ENCODE measurements at places on chromosomes 3 and 15.

GRCh38 chr3:46324036-46324435 is 29.9 kb upstream of the CCR2 start:
- no peak for DNase-seq

DNA sequence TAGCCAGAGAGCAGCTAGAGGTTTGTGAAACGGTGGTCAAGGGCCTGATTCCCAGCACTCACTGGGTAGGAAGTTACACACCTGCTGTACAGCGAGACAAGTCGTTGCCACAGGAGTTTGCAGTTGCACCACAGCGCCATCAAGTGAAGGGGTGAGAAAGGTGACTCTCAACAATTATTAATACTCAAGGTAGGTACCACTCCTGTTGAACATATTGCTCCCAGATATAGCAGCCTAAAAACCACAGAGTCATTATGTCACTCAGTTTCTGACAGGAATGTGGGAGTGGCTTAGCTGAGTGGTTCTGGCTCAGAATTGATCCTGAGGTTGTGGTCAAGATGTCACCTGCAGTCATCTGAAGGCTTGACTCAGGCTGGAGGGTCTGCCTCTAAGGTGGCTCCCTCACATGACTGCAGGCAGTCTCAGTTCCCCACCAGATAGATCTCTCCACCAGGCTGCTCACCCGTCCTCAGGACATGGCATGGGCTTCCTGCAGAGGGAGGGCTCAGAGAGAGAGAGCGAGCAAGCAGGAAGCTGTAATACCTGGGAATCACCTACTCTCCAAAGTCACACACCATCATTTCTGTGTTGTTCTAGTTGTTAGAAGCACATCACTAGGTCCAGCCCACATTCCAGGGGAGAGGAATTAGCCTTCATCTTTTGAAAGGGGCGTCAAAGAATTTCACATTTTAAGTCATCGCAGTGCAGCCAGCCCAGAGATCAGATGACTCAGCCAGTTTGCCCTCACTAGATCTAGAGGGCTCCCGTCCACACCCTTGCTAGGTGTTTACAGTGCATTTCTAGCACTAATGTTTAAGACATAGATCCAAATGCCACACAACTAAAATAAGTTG is 17.0 kb upstream of the ANO10 start:
- no peak for DNase-seq

GRCh38 chr3:127457546-127458145 is 132.9 kb downstream of the TPRA1 start:
- DNase-seq = no peak

GRCh38 chr3:58471025-58471887 is 20.6 kb upstream of the KCTD6 start:
- DNase-seq = no peak

DNA sequence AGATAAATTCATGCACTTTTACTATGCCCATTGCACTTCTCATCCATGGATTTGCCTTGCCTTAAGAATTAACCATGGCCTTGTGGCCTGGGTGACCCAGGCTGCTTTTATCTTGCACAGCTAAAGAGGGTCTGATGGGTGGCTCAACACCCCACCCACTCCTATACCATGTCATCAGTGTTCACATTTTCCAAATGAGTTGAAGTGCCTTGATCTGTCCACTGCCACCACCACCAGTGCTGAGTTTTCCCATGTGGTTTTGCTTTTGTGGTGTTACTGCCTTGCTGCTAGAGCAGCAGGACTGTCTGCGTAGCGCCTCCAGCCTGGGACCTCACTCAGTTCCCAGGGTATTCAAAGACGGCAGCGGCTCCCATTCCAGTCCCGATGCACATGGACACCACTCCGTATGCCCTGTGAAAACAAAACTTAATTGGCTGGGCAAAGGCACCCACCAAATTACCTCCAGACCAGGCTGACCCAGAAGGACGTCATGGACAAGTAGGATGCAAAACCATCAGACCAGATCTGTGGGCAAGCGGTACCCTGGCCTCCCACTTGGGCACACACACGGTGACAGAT is 14.1 kb downstream of the ACAA1 start:
- DNase-seq = no peak

DNA sequence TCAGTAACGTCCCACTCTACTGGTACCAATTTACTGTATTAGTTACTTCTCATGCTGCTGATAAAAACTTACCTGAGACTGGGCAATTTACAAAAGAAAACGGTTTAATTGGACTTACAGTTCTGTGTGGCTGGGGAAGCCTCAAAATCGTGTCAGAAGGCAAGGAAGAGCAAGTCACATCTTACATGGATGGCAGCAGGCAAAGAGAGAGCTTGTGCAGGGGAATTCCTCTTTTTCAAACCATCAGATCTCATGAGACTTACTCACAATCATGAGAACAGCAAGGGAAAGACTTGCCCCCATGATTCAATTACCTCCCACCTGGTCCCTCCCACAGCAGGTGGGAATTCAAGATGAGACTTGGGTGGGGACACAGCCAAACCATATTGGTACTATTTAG is 908.2 kb upstream of the NR2F2 start:
- DNase-seq = no peak

- no peak for DNase-seq
Measured at GRCh38 chr3:181690769-181691168, 21.0 kb upstream of the SOX2 start.

GRCh38 chr3:45568848-45569762 is 25.4 kb upstream of the LIMD1 start:
- no peak for DNase-seq

DNA sequence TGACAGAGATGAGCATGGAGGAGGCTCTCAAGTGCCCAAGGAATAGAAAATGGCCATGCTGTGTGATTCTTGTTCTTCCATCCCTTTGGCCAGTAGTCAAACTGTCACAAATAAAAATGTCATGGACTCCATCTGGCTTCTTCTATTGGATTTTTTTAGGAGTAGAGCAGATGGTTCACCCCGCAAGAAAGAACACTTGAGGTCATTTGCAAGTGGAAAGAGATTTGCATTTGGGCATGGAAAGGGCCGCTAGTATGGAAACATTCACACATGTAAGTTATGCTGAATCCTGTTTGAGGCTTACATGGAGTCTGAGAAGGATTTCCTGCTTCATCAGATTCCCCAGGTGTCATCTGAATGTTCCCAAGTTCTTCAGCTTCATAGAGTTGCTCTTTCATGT is 53.1 kb upstream of the CFAP161 start:
- DNase-seq = no peak

GRCh38 chr3:100833483-100833882 is 124.2 kb downstream of the TFG start:
- no peak for DNase-seq

GRCh38 chr15:36755341-36756000 is 176.0 kb downstream of the CDIN1 start:
- peak; percentile 87 for DNase-seq

DNA sequence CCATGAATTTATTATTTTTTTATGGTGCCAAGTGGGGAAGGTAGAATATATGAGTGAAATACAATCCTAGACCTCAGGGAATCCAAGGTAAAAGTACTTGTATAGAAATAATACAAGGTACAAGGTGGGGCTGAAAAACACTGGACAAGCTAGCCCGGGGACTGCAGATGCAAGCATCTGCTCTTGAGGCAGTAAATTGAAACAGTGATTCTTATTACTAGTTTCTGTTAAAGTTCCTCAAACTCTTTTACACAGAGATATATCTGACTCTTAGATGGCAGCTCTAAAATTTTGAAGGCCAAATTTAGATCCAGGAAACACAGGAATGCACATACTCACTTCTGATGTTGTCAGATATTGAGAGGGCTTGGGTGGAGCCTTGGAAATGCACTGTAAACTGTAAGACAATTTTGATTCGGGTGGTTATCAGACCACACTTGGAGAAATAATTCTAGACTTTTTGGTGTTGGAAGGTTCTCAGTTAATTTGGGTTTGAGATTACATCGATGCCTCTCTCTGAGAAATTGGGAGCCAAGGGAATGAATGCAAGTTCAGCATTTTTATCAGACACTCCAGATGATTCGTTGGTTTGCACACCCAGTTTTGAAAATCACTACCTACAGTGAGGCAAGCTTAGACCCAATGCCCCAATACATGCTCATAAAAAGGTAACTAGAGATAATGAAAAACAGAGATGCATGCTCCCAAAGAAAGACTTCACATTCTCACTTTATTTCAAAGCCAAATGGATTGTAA is 7.3 kb downstream of the TP63 start:
- no peak for DNase-seq

- DNase-seq = no peak
Measured at GRCh38 chr15:30997270-30997669, 5.8 kb upstream of the MTMR10 start.

Data from NCI-H187 treated with DMSO at 0.1 percent for 48 hours (cell line).